ENCODE measurements at places on chromosomes 1 and 21.

- no peak for DNase-seq
Observed at GRCh38 chr1:244710474-244711062, 57.6 kb downstream of the DESI2 start.

- DNase-seq = no peak
Observed at GRCh38 chr1:212247179-212247721, 38.0 kb upstream of the PPP2R5A start.

DNA sequence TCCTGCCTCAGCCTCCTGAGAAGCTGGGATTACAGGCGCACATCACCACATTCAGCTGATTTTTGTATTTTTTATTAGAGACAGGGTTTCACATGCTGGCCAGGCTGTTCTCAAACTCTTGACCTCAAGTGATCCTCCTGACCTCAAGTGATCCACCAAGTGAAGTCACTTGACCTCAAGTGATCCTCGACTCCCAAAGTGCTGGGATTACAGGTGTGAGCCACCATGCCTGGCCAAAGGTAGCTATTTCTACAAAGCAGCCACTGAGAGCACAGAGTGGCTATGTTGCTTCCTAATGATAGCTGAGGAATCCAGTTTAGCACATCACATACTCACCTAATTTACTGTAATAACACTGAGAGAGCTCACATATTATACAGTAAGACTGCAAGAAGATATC lies 44.8 kb upstream of the CPLANE2 start:
- no peak for DNase-seq

- no peak for DNase-seq
Observed at GRCh38 chr1:9069326-9070100, at the start of gene SLC2A5. Gene SLC2A5, minus strand, starts transcription at chr1:9069635. Its CDS starts 99 bp downstream, at chr1:9069536.

GRCh38 chr1:29628190-29628589 lies 391.9 kb downstream of the PTPRU start:
- no peak for DNase-seq

GRCh38 chr21:36183144-36183795 lies 26.6 kb downstream of the DOP1B start:
- no peak for DNase-seq

GRCh38 chr1:23369335-23370013 lies at the start of gene ZNF436:
Gene ZNF436, minus strand, starts transcription at chr1:23369836. Its CDS starts 1,831 bp downstream, at chr1:23368005.
- no peak for DNase-seq

- DNase-seq = no peak
Observed at GRCh38 chr1:17437260-17437579, 2.3 kb downstream of the RCC2 start.

DNA sequence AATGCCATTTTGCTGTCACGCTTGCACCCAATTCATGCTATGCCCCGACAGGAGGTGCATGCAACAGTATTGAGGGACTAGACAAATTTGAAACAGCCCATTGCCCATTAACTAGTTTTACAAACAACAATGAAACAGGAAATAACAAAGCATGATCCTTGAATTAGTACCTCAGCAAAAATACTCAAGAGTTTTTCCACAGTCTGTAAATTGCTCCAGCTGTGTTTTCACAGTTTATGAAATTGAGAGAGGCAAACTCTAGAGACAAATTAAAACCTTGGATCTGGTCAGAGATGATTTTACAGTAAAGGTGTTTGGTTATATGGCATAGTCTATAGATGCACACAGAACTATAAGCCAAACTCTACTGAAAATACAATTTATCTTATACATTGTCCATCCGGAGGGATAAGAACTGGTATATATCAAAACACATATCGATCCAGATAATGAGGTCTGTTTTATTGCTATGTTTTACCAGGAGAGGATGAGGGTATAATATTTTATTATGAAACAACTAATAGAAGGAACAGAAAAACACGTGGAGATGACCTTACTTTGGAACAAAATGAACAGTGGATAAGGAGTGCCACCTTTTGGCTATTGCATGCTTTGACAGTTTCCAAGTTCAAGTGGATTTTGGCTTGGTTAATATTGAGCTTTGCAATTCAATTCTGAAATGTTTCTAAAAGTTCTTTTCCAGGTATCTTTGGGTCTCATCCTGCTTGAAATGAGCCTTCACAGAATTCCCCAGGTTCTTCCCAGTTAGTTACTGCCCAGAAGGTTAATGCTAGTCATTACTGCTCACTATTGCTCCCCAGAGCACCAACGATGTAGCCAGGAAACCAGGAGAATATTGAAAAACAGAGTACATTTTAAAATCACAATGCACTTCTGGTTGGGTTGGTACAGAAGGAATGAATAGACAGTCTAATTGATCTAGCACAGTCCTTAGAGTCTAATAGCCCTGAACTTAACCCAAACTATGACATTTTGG lies 45.7 kb downstream of the ZC3H11B start:
- no peak for DNase-seq

DNA sequence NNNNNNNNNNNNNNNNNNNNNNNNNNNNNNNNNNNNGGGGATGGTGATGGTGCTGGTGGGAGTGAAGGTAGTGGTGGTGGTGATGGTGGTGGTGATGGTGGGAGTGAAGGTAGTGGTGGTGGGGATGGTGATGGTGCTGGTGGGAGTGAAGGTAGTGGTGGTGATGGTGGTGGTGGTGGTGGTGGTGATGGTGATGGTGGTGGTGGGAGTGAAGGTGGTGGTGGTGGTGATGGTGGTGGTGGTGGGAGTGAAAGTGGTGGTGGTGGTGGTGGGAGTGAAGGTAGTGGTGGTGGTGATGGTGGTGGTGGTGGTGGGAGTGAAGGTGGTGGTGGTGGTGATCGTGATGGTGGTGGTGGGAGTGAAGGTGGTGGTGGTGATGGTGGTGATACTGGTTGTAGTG lies 93.6 kb downstream of the CRYAA start:
- no peak for DNase-seq

- no peak for DNase-seq
Observed at GRCh38 chr1:110155878-110156522, 5.7 kb downstream of the SLC6A17 start.

DNA sequence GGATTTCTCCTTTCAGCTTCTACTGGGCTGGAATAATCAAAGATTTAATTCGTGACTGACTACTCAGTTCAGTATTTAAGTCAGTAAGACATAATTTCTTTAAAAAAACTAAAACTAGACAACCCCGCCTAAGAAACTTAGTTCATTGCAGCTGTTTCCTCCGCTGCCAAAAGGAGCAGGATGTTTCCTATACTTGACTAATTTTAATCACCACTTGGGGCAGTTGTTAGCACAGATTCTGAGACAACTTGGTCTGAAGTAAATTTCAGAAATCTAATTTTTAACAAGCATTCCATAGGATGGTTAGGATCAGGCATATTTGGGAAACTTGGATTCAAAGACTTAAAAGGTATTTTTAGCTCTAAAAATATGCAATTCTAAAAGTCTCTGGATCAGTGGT lies 34.0 kb downstream of the EPRS1 start:
- no peak for DNase-seq

GRCh38 chr21:30200000-30200399 lies 15.9 kb downstream of the CLDN8 start:
- no peak for DNase-seq

DNA sequence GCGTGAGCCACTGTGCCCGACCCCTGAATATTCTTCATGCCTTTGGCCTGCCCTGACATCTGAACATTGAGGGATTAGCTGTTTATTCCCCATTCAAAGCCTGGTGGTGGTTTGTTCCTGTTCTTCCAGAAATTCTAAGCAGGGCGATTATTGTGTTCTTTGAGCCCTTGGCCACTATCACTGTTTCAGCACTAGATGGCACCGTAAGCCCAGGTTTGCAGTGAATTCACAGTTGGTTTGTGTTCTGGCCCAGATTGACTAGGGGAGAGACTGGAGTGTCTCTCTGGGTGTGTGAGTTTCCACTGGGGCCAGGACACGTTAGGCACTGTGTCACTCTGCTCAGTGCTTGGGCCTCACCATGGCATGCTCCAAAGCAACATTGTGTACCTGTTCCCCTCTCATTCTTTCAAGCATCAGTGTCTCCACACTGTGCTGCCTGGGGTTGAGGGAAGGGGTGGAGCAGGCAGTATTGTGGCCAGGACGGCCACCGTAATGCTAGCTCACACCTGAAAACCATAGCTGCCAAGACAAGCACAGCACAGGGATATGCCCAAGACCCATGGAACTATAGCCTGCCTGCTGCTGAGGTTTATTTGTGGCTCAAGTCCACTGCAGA lies 52.7 kb downstream of the PKN2 start:
- no peak for DNase-seq

GRCh38 chr1:94017155-94017829 lies 103.7 kb downstream of the ABCA4 start:
- no peak for DNase-seq

DNA sequence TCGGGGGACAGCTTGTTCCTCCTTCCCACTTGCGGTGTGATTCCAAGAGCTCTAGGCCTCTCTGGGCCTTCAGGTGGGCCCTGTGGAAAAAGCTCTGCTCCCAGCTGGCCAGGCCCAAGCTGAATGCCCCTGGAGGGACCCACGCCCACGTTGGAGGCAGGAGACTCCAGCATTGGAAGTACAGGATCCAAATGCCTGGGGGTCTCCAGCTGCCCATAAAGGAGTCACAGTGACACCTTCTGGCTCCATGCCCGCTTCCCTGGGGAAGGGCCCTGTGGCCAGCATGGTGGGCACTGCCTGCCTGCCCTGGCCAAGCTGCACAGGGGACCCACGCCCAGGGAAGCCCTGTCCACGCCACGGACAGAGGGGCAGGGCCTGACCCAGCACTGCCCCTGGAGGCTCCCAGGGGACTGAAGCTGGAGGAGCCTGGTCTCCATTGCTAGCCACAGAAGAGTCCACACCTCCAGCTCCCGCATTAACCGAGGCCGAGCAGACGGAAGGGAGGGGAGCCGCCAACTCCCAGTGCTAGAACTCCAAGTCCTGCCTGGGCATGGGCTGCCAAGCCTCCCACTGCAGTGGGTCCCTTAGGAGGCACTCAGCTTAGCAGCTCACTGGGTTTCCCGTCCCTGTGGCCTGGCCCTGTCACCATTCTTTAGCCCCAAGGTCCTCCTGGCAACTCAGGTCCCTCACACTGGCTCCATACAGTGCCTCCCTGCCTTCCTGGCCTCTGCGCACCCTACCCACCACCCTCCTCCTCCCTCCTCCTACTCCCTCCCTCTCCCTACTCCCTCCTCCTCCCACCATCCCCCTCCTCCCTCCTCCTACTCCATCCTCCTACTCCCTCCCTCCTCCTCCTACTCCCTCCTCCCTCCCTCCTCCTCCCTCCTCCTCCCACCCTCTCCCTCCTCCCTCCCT lies 41.9 kb downstream of the WNT9A start:
- DNase-seq = no peak

- DNase-seq = no peak
Observed at GRCh38 chr21:39980241-39980820, 113.1 kb downstream of the PCP4 start.

GRCh38 chr21:37358397-37358796 lies 8.2 kb upstream of the DYRK1A start:
- DNase-seq = no peak

Measured in D721Med (cell line).